NCI-H510A treated with DMSO at 0.1 percent for 48 hours (cell line): ENCODE measurements at places on chromosomes 7 and 10.

- DNase-seq: no peak
These were observed 9.2 kb upstream of the ZNF22 start for GRCh38 chr10:44991571-44991970.

GRCh38 chr7:47225387-47226131 lies 356.4 kb downstream of the TNS3 start:
- DNase-seq: no peak

DNA sequence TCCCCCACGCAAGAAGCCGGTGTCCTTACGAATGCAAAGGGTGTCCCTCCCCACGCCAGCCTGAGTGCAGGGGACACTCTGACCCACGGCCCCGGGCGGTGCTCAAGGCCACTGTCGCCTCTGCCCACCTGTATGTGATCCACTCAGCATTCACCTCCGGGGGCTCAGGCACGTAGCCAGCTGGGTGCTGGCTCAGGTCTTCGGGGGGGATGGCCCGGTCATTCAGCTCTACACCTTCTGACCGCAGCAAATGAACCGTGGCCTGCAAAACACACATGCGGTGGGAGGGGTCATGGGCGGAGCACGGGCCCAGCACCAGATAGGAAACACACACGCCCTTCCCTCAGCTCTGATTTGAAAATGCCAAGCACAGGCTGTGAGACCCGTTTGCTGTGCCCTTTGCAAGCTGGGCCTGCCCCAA lies 25.9 kb downstream of the CFAP46 start:
- no peak for DNase-seq

DNA sequence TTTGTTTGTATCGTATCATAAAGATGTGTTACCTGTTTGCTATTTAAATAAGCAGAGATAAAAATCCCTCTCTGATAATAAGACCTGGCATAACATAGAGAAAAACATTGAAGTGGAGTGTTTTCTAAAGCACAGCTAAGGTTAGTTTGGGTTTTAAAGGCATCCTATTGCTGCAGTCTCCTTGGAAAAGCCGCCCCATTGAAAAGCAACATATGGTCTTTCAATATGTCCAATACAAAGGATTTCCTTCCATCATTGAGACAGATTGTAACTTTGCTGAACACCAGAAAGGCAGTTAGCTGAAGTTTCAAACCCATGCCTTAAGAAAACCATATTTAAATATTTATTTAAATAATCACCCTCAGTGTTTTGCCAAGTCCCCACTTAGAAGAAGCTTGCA lies 898.5 kb upstream of the KCND2 start:
- no peak for DNase-seq

DNA sequence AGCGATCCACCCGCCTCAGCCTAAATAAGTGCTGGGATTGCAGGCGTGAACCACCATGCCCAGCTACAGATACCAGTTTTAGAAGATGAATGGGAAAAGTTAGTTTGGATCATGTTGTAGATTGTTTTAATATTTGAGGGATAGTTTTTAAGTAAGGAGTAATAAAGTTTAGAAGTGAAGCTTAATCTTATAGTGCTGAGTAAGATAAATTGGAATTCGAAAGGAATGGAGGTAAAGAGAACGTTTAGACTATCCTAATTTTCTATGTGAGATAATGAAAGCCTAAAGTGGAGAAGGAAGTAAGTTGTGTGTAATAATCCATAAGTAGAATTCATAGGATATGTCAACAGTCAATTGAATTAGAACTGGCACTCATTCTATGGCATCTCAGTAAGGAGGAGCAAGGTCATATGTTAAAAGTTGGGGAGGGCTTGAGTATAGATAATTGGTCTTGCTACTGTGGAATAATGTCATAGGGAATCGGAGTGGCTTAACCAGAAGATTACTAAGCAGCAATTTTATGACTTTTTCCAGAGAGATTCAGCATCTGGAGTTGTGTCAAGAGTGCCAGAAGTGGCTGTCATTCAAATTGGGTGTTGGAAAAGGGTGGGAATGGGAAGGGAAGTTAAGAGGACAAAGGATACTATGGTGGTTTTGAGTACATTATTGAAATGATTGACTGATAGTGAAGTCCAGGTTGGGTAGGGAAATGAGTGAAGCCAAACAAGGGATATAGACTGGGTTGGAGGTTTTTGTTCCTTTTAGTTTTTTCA lies 12.1 kb downstream of the TAX1BP1 start:
- no peak for DNase-seq

GRCh38 chr7:67463316-67463715 lies 466.7 kb downstream of the TYW1 start:
- no peak for DNase-seq

- DNase-seq: no peak
These were observed 209.4 kb downstream of the SORCS1 start for GRCh38 chr10:106955133-106955532.

GRCh38 chr7:123558289-123558874 lies 764 bp upstream of the NDUFA5 start:
- DNase-seq: no peak

- DNase-seq: no peak
These were observed 60.1 kb upstream of the SP8 start for GRCh38 chr7:20846791-20847190.

GRCh38 chr10:60496181-60496580 lies 106.5 kb upstream of the ANK3 start:
- no peak for DNase-seq

- no peak for DNase-seq
These were observed 381.7 kb downstream of the THSD7A start for GRCh38 chr7:11450281-11450680.

- DNase-seq: no peak
These were observed 455 bp downstream of the CUL2 start for GRCh38 chr10:35089611-35090161.

- no peak for DNase-seq
These were observed 74.5 kb downstream of the DIP2C start for GRCh38 chr10:614790-615582.

GRCh38 chr10:71143170-71143569 lies 69.2 kb upstream of the UNC5B start:
- DNase-seq: no peak

- DNase-seq: peak; percentile 9
These were observed 234.5 kb upstream of the TCF7L2 start for GRCh38 chr10:112715581-112715980.

DNA sequence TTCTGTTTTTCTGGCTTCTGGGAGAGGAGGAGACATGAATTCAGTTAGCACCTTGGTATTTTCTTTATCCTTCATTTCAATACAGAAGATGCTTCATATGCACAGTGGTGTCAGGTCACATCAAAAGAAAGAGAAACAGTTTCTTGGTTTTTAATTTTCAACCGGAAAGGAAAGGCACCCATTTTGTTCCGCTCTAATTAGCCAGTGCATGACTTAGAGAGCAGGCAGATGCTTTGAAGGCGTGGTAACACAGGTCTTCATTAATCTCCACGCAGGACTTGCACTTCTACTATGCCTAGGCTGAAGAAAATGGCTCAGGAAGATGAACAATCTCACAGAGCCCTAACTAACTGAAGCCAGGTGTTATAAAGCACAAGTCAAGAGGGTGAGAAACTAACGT lies 70.4 kb upstream of the ATRNL1 start:
- no peak for DNase-seq

DNA sequence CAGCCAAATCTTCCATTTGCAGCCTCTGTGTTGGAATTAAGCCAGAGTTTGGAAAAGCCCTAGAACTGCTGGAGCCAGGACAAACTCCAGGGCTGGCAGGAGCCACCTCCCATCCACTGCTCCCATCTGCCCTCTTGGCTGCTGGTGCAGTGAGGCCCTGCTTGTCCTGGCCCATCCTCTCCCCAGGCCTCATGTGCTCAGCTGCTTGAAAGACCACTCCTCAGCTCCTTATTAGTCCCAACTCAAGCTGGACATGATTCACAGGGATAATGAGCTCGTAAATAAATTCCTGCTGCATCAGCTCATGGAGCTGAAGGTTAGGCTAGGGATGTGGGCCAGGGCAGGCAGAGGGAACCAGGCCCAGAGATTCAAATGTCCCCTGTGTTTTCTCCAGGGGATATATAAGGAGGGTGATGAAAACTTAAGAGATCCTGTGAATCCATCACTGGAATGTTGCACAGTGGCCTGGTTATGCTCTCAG lies 282.8 kb downstream of the RPS24 start:
- no peak for DNase-seq

- no peak for DNase-seq
These were observed 29.2 kb downstream of the DLD start for GRCh38 chr7:107920048-107920772.

GRCh38 chr10:103734731-103735130 lies 120.6 kb downstream of the SH3PXD2A start:
- no peak for DNase-seq

DNA sequence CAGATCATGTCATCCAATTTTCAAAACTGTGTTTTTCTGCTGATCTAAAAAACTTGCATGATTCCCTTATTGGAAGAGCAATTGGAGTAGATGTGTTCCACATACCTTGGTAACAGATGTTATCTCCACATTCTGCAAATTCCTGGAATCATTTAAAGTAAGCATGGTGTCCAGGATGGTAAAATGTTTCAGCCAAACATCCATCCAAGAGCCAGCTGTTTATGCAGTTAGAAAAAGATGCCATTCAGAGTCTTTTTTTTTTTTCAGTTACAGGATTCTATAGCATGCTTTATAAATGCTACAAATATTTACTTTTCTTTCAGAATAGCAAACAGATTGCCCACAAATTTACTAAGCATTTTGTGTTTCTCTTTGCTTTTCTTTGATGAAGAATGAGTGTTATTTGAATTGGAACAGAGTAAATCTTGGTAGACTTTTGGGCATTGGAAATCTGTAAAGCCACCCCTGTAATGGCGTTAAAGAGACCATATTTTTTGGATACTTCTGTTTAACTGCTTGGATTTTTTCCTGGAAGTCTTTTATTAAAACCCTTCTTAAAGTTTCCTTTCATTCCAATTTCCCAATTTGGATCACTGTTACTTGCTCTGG lies 149.8 kb downstream of the GNAT3 start:
- DNase-seq: no peak

DNA sequence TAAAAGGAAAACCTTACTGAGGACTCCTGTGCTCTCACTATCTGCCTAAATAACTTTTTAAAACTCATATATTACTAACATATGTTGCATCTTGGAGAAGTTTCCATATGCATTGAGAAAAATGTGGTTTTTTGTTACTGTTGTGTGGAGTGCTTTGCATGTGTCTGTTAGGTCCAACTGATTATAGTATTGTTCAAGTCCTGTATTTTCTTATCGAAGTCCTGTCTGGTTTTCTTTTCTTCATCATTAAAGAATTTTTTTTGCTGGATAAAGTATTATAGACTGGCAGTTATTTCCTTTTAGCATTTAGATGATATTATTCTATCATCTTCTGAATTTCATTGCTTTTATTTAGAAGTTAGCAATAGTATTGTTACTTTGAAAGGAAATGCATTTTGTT lies 59.5 kb upstream of the ACSM6 start:
- no peak for DNase-seq

- no peak for DNase-seq
These were observed 62.6 kb upstream of the EFCAB10 start for GRCh38 chr7:105643851-105644250.

- DNase-seq: no peak
These were observed 292.9 kb downstream of the LHFPL3 start for GRCh38 chr7:104621321-104621720.

GRCh38 chr7:157825325-157825724 lies 488.5 kb downstream of the DNAJB6 start:
- DNase-seq: no peak

- no peak for DNase-seq
These were observed 43.1 kb downstream of the SYPL1 start for GRCh38 chr7:106068986-106069385.

- DNase-seq: peak; percentile 27
These were observed 24.1 kb downstream of the PRF1 start for GRCh38 chr10:70578371-70578947.

GRCh38 chr10:17088118-17088806 lies 41.3 kb downstream of the CUBN start:
- no peak for DNase-seq

DNA sequence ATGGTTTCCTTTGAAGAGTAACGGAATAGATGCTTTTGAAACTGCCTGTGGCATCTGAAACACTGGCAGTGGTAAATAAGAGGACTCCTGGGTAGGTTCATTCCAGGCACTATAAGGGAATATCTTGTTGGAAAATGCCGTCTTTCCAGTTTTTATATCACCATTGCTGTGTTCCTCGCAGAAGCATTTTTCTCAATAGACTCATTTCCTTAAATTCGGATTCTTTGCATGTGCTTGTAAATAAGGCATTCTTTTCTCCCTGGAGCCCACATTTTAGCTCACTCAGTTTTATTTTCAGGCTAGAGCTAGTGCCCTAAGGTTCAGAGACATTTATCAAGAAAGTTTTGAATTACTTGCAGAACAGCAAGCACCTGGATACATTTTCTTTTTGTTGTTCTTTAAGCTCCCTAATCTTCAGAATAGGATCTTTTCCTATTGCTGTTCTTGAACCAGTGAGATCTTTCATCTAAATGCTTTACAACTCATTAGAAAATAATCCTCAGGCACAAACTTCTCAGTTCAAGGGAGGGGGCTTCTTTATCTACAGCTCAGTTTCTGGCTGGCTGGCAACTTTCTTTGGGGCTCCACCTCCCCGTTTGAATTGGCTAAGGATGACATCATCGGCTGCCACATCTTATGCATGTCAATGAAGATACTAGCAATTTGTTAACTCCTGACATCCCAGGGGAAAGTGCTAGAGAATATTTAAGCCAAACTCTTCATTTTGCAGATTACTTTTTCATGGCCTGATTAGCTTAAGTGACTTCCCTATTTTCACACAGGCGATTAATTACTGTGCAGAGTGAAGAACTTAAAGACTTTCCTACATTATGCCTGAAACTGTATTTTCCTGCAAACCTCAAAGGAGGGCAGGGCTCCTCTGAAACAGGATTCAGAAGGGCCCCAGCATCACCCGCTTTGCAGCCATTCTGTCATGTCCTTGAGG lies 133.7 kb upstream of the RSU1 start:
- DNase-seq: no peak

- no peak for DNase-seq
These were observed 288.9 kb downstream of the PARD3 start for GRCh38 chr10:34526186-34526585.

DNA sequence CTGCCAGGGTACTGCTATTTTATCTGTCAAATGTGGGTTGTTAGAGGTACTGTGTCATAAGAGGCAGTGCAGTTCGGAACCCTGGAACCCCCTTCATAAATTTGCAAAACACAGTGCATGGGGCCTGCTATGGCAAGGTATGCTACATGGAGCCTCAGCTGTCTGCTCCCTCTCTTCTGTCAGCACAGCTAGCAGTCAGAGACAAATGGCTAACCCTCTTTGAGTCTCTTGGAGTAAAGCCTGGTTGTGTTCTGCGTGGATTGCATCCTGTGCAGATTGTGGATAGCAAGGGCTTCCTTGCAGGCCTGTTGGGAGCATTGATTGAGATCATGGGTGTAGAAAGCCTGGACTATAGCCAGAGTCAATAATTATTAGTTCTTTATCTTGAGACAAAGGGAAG lies 397.8 kb downstream of the AUTS2 start:
- no peak for DNase-seq

DNA sequence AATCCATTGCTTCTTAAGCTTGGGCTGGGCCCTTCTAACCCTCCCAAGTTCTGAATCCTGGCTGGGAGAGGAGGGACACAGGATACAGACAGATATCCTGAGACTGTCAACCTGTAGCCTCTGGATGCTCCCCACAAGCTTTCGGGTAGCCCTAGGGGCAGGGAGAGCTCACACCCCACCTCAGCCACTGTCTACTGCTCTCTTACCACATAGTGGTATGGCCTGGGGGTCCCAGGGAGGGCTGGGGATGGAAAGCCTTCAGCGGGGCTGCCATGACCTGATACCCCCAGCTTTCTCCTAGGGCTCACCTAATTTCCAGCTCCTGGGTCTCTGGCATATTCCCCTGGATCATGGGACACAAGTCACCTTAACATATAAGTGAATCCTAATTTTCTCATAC lies 25.1 kb downstream of the CRHR2 start:
- no peak for DNase-seq
